ENCODE measurements at places on chromosomes 3 and 15.

GRCh38 chr3:24661175-24661584 lies 166.5 kb upstream of the THRB start:
- DNase-seq: no peak

DNA sequence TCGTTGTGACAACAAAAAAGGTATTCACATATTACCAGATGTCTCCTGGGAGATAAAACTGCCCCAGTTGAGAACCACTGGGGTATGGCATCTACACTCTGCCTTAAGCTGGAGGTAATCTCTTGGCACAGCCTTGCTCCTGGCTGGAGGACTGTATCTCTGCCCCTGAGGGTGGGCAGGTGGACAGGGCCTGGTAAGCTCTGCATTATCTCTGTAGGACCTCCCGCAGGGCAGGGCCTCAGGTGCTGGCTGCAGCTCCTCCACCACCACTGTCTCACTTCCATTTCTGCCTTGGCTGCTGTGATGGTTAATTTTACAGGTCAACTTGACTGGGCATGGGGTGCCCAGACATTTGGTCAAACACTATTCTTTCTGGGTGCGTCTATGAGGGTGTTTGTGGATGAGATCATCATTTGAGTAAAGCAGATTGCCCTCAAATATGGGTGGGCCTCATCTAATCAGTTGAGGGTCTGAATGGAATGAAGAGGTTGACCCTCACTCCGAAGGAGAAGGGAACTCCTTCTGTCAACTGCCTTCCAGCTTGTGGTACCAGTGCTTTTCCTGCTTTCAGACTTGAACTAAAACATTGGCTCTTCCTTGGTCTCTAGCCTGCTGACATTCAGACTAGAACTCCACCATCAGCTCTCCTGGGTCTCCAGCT lies 9.8 kb upstream of the RHCG start:
- DNase-seq: no peak

GRCh38 chr3:157465741-157466140 lies 29.1 kb downstream of the PTX3 start:
- no peak for DNase-seq

DNA sequence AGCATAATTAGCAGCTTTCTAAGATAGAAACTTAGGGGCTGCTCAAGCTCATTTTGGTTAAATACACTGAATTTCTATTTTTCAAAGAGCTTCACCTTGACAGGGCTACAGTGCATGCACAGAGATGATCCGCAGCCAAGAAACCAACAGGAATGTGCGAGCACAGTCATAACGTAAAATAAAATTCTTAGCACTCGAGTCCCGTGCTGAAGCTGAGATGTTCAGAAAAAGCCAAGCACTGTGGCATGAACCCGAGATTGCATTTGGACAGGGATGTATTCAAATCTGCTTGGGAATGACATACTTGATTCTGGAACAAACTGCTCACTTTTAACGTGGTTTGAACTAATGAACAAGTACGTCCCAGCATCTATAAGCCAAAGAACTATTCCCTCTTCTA lies 340.3 kb downstream of the FOXP1 start:
- DNase-seq: no peak

DNA sequence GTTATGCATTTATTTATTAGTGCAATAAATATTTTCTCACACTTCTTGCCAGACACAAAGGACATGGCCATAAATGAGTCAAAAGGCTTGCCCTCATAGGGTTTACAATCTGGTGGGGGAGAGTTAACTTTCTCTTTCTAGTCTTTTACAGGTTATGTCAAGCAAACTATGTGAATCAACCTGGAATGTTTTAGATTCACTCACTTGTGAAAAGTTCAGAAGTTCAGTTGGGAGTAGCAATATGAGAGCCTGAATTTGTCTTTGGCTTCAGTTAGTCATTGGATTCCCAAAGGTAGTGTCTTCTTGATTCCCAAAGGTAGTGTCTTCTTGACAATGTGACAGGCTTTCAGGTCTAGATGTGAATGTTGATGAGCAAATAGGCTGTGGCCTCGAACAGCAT lies 264.8 kb downstream of the SOX2 start:
- no peak for DNase-seq

GRCh38 chr3:73021301-73021835 lies 24.8 kb downstream of the PPP4R2 start:
- DNase-seq: no peak

GRCh38 chr3:67497746-67498145 lies 156.7 kb downstream of the SUCLG2 start:
- DNase-seq: no peak

DNA sequence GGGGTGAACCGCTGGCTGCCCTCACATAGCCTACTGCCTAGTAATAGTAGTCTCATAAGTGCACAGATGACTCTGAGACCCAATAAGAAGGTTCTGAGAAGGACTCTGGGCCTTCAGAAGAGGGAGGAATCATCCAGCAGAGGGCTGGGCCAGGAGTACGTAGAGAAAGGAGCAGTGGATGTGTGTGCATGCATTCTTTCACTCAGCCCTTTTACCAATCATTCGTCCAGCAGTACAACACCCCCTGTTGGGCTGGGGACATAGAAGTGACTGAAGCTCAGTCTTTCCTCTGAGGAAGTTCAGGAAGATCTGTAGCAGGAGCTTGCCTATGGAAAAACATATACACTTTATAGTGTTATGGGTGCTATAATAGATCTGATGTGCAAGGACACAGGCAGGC lies 333.1 kb downstream of the CLSTN2 start:
- DNase-seq: no peak

DNA sequence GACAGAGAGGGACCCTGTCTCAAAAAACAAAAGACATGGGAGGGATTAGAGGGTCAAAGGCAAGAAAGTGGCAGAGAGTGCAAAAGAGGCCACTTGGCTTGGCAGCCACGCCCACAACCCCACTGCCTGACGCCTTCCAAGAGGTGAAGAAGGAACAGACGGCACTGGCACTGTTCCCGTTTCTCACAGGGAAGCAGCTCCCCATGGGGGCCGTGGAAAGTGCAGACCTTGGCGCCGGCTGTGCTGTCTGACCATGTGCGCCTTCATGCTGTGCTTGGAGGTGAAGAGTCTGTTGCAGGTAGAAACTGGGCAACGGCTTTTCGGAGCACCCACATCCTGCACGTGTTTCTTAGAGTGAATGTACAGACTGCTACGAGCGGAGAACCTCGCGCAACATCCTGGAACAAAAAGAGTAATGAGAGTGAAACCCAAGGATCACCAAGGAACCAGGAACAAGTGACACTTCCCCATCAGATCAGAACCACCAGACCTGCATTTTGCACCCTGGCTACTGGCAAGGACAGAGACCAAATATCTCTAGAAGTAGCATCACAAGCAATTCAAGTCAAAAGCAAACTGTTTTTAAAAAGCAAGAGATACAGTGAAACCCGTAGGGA lies 9.7 kb downstream of the ZXDC start:
- DNase-seq: no peak

GRCh38 chr15:57427367-57427821 lies 51.1 kb downstream of the CGNL1 start:
- no peak for DNase-seq

GRCh38 chr3:102457644-102458043 lies 22.8 kb downstream of the ZPLD1 start:
- no peak for DNase-seq

- no peak for DNase-seq
Observed at GRCh38 chr3:123536153-123536895, 48.5 kb downstream of the HACD2 start.

DNA sequence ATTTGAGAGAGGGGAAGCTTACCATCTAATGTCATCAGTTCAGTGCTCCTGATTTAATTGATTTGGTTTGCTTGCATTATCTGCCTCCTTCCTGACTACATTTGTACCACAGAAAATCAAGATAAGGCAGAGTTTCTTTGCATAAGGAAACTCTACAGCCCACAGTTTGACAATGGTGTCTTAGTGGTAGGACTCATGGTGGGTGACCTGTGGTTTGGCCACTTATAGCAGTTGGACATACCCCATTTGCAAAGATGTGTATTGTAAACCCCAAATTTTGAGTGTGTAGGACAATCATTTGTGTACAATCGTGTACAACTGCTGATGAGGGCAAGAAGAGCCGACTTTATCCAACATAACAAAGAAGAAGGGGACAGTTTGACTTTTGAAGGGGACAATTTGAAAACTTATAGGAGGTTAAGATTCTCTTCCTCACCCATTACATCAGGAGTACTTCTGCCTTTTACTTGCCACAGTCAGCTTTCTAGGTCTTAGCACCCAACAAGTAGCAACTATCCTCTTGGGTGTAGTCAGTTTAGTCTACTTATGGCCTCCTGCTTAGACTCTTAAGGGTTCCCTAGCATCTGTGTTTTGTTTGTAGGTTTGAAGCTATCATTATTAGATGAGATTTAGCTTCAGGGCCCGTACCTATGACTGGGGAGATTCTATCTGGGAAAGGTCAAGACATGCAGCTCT lies 6.2 kb downstream of the TGFBR2 start:
- DNase-seq: no peak

DNA sequence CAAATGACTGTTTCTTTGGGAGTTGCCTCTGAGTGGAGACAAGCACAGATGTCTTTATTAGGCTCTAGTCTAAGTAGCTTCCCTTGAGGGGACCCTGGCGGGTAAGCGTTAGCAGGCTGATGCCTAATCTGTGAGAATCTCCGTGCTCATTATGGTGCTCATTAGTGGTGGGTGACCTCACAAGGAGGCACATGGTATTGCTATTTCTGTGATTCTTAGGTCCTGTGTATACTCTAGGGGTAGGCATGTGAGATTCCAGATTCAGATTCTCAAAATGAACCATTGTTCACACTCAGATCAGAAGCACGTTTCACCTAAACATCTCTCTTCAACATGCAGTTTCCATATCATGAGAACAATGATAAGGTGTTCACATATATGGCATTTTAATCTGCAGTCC lies 809.7 kb downstream of the NR2F2 start:
- no peak for DNase-seq

GRCh38 chr3:16841041-16841753 lies 43.6 kb upstream of the PLCL2 start:
- DNase-seq: no peak

DNA sequence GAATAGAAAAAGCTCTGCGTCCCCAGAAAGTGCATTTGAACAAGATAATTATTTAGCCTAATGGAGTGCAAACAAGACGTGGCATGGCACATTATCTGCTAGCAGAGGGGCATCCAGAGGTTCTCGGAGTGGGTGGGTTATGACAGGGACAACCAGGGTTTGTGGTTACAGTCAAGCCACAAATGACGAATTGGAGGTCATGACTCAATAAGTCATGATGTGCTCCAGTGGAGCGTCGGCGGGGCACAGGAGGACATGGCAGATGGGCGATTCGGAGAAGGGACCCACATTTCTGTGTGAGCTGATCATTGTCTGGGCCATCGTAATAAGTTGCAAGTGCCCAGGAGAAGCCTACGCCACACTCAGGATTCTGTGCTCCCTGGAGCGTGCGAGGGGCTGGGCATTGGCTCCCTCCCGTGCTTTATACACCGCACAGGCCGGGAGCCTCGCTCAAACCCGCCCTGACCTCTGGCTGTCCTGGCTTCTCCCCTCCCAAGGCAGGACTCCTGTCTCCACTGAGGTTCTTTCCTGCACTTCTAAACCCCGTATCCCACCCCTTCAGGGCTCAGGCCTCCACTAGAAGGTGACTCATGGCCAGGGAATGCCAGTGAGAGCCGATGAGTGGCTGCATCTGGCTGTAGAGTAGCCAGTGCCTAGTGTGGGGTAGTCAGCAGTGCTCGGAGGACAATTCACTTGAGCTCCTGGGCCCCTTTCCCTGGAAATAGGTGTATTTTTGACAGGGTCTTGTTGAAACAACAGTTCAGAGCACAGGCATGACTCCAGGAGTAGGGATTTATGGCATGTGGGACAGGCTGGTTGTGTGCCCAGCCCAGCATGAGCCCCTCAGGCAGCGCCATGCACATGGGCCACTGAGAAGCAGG lies 67.4 kb downstream of the GRIP2 start:
- no peak for DNase-seq

DNA sequence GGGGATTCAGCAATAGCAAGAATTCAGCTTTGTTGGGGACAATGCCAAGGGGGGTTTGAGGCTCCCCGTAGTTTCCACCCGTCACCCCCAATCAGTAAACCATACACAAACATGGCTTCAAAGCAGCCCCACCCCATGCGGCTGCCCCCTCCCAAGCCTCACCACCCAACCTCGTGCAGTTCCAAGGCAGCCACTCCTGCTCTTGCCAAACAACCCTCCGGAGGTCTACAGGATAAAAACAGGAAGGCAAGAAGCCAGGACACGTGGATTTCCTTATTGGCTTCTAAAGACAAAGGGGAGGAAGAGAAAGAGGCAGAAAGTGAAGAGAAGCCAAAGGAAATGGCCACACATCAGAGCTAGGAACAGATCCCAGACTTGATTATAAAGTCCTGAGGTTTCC lies 121.1 kb downstream of the SHQ1 start:
- no peak for DNase-seq

- DNase-seq: no peak
Observed at GRCh38 chr15:23913635-23914034, 226.5 kb upstream of the NDN start.

DNA sequence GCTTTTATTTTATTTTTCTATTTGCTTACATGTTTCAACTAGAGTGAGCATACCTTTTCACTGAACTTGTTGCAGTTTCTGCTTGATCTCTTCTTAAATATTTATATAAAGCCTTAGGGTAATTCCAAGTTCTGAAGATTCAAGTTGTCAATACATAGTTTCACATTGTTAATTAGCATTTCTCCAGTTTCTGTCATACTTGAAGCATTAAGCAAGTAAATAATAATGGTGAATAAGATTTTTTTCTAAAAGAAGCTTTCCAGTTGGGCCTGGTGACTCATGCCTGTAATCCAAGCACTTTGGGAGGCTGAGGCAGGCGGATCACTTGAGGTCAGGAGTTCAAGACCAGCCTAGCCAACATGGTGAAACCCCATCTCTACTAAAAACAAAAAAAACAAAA lies 53.9 kb downstream of the CALML4 start:
- DNase-seq: no peak

DNA sequence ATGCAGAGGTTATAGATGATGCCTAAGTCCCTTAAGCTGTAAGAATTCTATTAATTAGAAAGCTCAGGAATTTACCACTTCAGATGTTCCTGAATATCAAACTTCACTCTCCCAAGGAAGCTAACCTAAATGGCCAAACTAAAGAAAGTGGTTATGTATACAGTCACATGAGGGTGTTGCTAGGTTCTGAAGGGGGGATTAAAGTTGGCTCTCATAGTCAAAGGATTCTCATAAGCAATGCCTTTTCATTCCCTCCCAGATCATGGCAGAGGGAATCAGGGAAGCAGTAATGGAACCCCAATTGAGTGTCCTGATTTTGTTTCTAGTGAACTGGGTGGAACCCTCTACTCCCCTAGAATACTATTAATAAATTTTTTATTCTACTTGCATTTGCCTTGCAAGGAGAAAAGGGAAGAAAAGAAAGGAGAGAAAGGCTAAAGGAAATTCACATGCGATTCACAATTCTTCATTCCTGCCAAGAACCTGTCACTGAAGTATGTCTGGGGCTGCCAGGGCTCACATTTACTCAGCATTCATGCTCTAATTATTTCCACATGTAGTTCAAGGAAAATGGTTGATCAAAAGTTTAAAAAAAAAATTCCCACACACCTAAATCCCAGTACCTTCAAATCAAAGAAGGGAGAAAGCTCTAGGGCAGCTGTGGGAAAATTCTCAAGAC lies 25.1 kb downstream of the FSTL1 start:
- DNase-seq: no peak
